CD4-positive, alpha-beta T cell treated with Interleukin-17A for 4 hours (primary cell): ENCODE measurements at places on chromosomes 5 and 9.

DNA sequence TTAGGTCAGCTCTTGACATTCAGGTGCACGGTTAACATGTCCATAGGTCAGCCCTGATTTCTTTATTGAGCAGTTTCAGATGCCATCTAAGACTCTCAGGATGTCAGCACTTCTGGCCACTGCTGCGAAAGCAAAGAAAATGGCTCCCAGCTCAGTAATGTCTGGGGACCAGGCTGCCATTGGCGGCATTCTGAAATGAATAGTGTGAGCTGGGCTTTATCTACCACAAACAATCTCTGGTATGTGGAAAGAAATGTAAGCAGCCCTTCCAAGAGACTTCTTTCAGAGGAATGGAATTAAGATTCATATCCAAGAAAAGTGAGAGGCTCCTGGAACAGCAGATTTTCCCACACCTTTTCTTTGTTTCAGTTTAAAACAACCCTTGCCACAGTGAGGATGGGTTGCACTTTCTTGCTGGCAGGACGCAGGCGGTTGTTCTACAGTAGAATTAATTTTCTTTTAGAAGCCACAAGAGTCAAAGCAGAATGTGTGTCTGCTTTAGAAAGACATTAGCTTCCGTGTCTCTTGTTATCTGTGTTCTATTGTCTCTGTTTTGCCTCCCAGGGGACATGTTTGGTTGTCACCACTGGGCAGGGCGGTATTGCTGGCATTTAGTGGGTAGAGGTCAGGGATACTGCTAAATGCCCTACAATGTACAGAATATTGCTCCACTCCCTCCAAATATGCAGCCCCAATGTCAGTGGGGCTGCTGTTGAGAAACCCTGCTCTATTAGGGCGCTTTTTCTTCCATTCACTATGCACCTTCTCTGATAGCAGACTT, 149.9 kb upstream of the ANKH start:
- DNase-seq = no peak

DNA sequence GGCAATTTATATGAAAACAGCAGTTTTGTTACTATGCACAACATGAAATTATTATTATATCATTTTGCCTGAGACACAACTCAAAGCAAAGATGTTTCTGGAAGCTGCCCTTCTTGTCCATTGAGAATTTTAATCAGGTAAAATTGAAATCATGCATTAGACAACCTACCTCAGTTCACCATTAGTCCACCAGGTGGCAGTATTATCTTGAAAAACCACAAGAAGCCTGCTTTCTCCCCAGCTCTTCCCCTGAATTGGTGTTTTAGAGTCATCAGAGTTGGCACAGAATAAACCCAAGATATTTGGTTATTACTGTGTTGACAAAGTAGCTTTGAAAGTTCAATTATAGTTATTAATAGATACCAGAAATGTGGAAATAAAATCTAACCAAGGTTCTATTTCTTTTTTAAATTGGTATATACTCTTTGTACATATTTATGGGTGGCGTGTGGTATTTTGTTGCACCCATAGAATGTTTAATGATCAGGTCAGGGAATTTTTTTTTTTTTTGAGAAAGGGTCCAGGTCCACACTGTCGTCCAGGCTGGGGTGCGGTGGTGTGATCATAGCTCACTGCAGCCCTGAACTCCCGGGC, 25.7 kb downstream of the UTP15 start:
- peak; percentile 68 for DNase-seq

DNA sequence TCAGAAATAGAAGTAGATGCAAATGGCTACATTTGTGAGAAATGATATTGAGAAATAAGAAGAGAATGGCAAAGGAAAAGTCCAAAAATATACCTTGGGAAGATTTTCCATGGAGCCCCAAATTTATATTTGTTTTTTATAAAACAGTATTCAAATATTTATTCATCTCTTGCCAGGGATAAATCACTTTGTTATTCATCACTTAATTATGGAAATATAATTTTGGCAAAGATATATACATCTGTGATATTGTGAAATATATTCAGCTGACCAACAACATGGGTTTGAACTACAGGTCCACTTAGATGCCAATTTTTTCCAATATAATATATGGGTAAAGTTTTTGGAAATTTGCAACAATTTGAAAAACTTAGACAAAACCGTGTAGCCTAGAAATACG, 19.7 kb upstream of the RAPGEF6 start:
- no peak for DNase-seq

GRCh38 chr5:169022718-169023117, 278.2 kb downstream of the SLIT3 start:
- DNase-seq = no peak

GRCh38 chr9:70840266-70840665, 281.2 kb downstream of the TRPM3 start:
- no peak for DNase-seq

GRCh38 chr5:126852841-126853271, 75.9 kb downstream of the LMNB1 start:
- peak; percentile 41 for DNase-seq

GRCh38 chr9:80378669-80379293, 807.0 kb downstream of the TLE4 start:
- no peak for DNase-seq

DNA sequence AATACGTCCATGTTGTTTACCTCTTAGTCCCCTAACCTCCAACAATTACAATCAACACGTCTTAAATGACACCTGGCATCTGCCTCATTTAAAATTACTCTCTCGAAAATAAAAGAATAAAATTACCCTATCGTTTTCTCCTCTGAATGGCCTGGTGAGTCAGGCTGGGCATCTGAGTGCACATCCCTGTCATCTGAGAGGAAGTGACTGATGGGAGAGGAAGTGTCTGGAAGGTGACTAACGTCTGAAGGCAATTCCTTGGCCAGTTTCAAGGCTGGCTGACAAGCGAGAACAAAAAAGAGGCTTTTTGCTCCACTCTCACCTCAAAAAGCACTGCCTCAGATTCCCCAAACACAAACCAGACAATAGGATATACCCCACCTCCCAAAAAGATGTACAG, 57.7 kb downstream of the MAPKAP1 start:
- peak; percentile 37 for DNase-seq

DNA sequence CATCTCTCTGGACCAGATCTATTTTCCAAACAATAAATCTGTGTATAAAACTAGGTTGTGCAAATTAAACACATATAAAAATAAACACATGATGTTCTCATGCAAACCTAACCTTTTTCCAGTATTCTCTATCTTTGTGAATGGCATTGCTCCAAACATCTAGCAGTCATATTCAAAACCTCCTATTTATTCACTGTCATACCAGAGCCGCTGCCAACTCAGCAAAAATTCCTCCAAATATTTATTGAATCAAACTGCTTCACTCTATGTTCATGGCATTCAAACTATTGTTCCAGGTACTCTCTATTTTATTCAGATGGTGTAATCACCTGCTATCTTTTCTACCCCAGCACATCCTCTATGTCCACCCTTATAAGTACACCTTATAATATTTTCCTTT, 652.1 kb upstream of the RIOK2 start:
- no peak for DNase-seq

- DNase-seq = no peak
These were observed 1.1 kb upstream of the UBE2QL1 start for GRCh38 chr5:6447384-6448140.

DNA sequence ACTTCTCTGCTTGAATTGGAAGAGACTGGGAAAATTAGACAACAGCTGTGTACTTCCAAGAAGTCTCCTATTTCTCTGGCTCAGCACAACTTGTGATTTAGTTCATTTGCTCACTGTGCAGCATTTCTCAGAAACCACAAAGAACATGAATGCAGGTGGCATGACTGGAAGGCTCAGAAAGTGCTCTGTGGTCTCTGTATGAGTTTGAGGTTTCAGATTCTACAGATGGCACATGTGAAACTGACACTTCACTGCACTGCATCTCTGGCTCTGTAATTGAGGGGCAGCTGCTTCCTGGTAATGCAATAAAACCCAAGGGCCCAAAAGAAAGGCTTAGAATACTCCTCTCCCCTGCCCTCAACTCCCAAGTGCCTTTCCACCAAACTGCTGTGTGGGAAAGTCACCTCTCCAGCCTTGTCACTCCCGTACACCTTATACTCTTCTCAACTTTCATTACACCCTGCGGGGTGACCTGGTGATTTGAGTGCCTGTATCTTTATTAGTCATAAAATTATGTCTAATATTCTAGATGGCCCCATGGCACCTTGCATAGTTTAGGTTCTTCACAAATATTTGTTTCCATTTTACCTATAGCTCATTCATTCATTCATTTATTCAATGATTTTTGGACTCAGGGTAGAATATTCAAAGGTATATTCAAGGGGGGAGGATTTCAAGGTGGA, 82.5 kb downstream of the ESM1 start:
- no peak for DNase-seq

DNA sequence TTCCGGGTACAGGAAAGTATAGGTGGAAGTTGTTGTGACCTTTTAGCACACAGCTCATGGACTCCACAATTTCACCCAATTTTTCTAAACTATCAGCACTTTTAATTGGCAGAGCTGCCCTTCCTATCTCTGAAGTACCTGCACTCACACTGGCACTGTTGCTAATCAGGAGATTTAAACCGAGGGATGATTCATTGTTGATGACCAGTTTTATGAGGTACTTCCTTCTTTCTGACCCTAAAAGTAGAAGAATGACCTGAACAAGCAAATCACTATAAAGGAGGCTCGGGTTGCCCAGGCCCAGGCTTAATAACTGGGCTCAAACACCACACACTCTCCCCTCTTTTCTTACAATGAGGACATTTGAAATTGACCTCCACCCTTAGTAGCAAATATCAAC, 105.9 kb downstream of the KCNN2 start:
- no peak for DNase-seq

DNA sequence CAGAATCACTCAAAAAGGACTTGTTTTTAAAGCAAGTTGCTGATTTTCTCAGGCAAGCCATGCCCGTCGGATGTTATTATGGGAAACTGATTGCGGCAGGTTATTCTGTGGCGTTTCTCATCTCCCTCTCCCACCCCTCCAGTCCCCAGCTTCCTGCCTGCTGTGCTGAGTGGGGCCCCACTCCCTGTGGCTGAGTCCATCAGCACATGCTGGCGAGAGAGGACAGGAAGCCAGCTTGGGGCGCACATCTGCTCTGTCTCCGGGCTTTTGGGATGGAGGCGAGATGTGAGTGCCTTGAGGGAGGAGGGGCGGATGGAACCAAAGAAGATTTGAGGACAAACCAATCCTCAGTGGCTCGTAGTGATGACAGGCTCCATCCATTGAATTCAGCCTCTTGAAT, 108.0 kb downstream of the DAPK1 start:
- DNase-seq = no peak

GRCh38 chr5:74766418-74766848, 484 bp downstream of the GFM2 start:
- DNase-seq = peak; percentile 21

GRCh38 chr9:35856206-35856605, 14.0 kb downstream of the OR13J1 start:
- DNase-seq = no peak

GRCh38 chr5:322281-322941, 897 bp downstream of the AHRR start:
- DNase-seq = no peak

DNA sequence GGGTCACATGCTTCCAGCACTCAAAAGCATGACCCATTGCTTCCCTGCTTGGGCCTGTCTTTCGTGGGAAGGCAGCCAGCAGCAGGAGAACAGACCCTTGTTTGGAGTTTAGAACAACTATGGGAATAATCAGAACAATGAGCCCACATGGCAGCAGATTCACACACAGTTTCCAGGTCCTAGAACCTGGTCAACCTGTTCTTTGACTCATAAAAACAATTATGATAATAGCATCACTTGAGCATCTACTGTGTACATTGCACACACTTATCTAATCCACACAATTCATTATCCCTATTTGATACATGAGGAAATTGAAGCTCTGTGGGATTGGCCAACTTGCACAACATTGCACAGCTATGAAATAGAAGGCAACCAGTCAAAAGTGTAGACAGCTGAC, 41.7 kb downstream of the KLF4 start:
- DNase-seq = no peak

GRCh38 chr9:81898851-81899250, 29.4 kb upstream of the SPATA31D4 start:
- no peak for DNase-seq

- no peak for DNase-seq
These were observed 269.8 kb downstream of the GADD45G start for GRCh38 chr9:89874351-89875321.

- DNase-seq = no peak
These were observed 56.4 kb downstream of the LHFPL2 start for GRCh38 chr5:78591972-78592700.

- no peak for DNase-seq
These were observed 571.4 kb downstream of the ELAVL2 start for GRCh38 chr9:23254404-23255184.

DNA sequence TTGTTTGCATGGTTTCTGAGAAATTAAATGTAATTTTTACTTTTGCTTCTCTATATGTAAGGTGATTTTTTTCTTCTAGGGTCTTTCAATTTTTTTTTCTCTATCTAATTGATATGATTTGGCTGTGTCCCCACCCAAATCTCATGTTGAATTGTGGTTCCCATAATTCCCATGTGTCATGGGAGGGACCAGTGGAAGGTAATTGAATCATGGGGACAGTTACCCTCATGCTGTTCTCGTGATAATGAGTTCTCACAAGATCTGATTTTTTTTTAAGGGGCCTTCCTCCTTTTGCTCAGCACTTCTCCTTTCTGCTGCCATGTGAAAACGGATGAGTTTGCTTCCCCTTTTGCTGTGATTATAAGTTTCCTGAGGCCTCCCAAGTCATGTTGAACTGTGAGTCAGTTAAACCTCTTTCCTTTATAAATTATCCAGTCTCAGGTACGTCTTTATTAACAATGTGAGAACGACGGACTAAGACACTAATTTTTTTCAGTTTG, 150.8 kb downstream of the MTRR start:
- DNase-seq = no peak

GRCh38 chr5:105956456-105957196, 1714.1 kb downstream of the EFNA5 start:
- no peak for DNase-seq

DNA sequence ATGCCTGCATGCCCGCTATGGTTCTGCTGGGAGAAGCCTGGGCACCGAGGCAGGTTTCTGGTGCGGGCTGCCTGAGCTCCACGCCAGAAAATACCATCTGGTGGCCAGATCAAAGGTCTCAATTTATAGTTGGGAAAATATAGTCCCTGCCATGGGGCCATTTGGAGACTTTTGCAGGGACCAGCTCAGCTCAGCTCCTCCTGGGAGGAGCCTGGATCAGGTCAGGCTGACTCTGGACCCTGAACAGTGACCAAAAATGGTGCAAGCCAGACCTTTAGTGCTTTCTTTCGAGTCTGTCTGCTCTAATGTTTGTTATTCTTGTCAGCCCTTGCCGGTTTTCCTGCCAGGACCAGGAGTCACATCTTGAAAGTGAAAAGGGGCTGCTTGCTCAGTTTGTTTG, 31.8 kb downstream of the HMCN2 start:
- DNase-seq = no peak

DNA sequence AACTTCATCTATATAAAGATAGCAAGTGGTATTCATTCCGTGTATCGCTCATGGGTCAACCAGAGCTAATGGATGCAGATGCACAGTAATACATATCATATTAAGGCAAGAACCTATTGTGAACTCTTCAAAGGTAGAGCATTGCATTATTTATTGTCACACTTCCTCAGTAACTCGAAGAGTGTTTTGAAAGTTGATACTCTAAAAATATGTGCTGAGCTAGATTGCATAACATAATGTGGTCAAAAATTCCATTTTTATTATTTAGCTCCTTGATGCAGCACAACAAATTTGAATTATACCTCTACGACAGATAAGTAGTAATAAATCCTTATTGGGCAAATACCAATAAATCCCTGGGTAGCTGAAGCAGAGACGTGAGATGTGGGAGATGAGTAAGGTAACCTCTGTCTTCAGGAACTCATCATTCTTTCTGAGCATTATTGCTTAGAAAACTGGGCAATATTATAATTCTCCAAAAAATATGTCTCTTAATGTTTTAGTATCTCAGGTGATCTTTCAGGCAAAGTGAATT, 70.3 kb downstream of the CDH18 start:
- DNase-seq = no peak
